ENCODE measurements at places on chromosomes 13 and 19.

DNA sequence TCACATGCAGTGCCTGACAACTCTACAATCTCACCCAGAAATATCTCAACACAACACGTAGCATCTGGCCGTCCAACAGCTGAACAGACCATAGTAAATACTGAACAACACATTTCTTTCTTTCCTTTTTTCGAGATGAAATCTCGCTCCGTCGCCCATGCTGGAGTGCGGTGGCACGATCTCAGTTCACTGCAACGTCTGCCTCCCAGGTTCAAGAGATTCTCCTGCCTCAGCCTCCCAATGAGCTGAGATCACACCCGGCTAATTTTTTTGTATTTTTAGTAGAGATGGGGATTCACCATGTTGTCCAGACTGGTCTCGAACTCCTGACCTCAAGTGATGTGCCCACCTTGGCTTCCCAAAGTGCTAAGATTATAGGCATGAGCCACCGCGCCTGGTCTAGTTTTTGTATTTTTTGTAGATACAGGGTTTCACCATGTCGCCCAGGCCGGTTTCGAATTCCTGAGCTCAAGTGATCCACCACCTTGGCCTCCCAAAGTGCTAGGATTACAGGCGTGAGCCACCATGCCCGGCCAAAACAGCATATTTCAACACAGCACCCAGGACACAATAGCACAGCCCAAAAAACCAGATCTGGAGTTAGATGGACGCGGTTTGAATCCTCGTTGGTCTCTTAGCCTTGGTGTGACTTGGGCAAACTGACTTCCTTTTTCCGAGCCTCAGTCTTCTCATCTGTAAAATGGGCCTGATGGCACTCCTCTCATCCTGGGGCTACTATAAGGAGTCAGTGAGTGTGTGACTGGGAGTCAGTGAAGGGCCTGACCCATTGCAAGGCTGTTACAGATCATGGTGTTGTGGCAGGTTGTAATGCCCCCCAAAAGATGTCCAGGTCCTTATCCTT, 22.6 kb downstream of the CYP2A6 start:
- no peak for DNase-seq

GRCh38 chr13:44440046-44440608, 66.5 kb downstream of the SERP2 start:
- no peak for DNase-seq

DNA sequence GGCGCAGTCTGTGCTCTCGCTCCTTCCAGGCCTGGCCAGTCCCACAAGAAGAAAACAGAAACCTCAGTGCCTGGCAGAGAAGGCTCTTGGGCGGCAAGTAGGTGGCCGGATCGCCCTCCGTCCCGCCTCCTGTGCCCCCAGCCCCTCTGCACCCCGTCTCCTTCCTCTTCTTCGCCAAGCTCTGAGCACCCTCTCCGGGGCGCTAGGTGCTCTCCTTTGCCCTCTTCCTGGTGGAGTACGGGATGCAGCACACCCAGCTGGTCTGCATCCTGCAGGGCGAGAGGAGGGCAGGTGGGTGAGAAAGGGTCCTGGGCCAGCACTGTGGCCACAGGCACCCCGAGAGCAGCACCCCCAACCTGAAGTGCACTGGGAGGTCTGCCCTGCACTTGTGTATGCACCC, 17.3 kb downstream of the C13orf46 start:
- DNase-seq = no peak

GRCh38 chr13:101536079-101536478, 83.6 kb downstream of the ITGBL1 start:
- DNase-seq = no peak

DNA sequence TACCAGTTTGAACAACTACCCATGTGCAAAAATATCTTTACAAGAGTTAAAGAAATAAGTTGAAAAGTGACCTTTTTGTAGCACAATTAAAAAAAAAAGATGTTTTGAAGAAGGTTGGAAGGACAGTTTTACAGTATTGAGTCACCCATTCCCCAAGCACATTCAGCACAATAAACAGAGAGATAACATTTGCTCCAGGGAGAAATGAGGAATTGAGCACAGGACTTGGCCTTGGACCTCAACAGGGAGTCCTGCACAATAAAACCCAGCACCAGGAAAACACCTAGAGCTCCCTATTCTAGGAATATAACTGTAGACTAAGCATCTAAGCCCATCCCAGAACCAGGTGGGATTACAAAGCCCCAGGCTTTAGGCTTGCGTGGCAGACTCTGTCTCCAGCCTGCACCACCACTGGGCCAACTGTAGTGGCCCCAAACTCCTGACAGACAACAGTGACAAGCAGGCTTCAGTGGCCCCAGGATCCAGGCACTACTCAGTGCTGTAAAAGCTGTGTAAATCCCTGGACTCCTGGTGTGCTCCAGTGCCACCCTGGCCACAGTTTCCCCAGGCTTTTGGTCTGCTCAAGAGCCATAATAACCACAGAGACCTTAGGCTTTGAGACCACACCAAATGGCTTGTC, 857.2 kb downstream of the SLITRK1 start:
- DNase-seq = no peak

DNA sequence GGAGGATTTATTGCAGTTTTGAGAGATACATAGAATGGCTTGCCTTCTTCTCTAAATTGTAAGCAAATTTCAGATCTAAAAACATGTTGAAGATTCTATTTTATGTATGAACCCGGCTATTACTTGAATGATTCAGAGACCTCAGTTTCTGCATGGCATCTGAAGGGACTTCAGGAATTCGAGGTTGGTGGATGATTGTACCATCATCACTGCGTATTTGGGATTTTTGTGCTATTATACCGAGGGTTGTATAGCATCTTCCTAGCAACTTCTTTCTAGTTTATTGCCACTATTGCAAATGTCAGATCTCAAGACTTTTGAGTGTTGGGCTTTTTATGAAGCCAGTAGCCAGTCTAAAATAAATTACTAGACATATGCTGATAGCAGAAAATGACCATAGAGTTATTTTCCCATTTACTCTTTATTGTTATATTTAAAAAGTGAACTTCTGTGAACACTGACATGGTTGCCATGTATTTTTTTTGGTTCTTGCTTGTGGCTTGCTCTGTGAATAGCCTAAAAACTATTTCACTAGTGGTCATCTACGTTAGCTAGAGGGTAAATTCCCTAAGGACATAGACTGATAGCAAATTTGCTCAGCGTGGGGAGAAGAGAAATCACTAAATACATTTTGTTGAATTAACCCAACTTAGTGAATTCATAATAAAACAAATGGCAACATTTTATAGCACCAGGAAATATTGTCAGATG, 70.6 kb upstream of the KLF12 start:
- no peak for DNase-seq

Measured in cerebellar nuclear complex (tissue), 1 donor.